ENCODE measurements at places on chromosomes 7 and 10.
A peak's percentile ranks its signal among the peaks of the same experiment; 100 is the strongest.

DNA sequence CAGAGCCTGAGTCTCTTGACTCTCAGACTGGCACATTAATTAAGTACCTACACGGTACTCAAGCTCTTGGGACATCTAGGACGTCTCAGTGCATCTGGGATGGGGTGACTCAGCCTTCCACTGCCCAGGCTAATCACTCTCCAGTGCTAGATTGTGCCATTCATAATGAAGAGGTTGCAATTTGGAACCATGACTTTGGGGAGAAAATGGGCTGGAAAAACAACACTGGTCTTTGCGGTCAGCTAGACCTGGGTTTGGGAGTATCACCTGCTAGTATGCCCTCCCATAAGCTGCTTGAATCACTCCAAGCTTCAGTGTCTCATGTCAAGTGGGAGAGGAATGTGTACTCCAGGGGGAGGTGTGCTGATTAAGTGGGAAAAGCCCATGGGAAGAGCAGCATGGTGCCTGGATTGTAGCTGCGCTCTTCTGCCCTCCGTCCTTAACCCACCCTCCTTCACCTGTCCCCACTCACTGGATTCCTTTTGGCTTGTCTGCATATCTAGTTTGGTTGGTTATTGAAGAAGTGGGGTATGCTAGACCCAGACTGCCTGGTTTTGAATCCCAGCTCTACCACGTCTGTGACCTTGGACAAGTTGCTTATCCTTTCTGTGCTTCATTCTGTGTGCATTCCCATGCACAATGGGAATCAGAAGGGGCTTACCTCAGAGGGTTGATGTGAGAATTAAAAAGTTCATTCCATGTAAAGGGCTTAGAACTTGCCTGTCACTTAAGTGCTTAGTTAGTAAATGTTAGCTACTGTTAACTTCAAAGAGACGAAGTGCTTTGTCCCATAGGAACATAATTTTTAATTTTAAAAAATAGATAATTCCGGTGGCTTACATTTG is 3.8 kb downstream of the NFE2L3 start:
- DNase-seq, result no peak

GRCh38 chr10:12724807-12725579 is 276.5 kb downstream of the CCDC3 start:
- DNase-seq, result no peak

DNA sequence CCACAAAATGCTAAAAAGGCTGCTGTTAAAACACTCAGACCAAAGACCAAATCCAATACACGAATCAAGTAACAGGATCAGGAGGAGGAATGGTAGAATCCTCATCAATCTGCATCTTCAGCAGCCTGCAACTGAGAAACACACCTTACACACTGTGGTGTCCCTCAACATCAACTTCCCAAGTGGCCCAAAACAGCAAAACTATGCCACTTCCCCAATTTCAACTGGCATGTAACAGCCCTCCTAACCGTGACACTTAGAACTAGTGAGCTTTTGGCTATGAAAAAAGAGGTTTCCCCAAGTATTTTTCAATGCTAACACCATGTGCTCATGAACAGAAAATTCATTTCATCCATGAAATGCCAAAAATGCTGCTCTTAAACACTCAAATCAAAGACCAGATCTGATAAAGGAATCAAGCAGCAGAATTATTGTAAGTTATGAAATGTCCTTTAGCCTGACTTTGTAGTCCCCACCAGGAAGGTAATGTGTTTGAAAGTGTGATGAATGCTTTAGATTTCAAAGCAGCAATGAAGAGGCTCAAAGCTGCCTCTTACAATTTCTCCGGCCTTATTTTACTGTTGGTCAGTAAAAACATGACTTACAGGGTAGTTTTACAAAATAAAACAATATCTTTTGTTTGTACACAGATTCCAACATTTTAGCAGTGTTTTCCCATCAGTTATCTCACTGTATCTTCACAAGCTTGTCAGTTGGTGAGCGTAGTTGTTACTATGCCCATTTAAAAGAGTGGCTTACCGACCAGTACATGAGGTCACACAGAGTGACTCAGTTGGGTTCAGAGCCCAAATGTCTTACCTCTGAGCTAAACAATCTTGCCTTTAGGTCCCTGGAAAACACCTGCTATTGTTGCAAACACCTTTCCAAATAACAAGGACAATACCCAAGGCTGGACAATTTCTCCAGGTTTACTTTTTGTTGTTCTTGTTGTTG is 65.7 kb upstream of the ASAH2 start:
- DNase-seq, result no peak

DNA sequence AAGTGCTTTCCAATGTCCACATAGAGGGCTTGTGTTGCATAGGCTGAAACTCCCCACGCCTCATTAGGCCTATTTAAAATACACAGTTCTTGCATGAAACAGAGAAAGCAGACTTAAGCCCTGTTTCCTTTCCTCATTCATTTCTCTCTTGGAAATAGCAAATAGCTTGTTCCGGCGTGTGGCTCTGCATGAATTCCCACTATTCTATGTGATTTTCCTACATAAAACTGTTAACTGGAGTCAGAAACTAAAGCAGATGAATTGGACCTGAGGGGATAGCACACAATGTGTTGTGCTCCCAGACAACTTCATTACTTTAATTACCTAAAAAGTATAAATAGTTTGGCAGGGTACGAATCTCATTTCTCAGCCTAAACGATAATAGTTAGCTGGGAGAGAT is 981.5 kb downstream of the SORCS1 start:
- DNase-seq, result no peak

GRCh38 chr7:136294977-136295376 is 317.8 kb upstream of the MTPN start:
- no peak for DNase-seq

DNA sequence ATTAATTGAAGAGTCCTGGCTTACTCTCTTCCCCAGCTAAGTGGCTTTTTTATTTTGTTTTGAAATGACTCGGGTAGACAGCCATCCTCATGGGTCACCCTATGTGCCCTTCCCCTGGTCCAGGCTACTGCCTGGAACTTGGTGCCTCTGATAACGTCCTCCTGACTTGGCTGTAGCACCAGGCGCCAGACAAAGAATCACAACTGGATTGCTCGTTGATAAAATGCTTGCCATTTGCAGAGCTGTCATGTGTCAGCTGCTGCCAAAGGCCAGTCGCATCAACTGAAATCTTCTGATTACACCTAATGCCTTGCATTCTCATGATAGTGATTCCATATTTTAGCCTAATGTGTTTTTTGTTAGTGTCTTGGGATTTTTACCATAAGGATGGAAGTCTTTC is 27.4 kb upstream of the ABLIM1 start:
- no peak for DNase-seq

- no peak for DNase-seq
Measured at GRCh38 chr7:151395036-151395367, 14.8 kb downstream of the WDR86 start.

- DNase-seq, result peak; percentile 34
Measured at GRCh38 chr10:124092250-124092859, 1.0 kb downstream of the CHST15 start.
